ENCODE measurements at places on chromosomes 3 and 15. TPM values are rescaled to one million over a fixed set of nuclear protein-coding genes. Genes with fewer than 3 reads are reported as not detected.

The EXD1 gene
- not detected for total RNA-seq

The CRYBG3 gene
- 2.2 TPM for total RNA-seq

The CACNA1D gene
- total RNA-seq: not detected

The IL5RA gene
- 0.99 TPM for total RNA-seq

The MORC1 gene
- not detected for total RNA-seq

The ZCWPW2 gene
- total RNA-seq: 0.27 TPM

The ERICH6 gene
- not detected for total RNA-seq

The MUSTN1 gene
- total RNA-seq: 11.3 TPM

The PLCD1 gene
- total RNA-seq: 67.0 TPM

The ATP2B2 gene
- not detected for total RNA-seq

The VIPR1 gene
- total RNA-seq: 66.8 TPM

The CACNA2D2 gene
- 3.8 TPM for total RNA-seq

The TJP1 gene
- total RNA-seq: not detected

The SLC9C1 gene
- total RNA-seq: not detected

The REC114 gene
- not detected for total RNA-seq

The MCTP2 gene
- total RNA-seq: 10.8 TPM

The GOLGA6L1 gene
- not detected for total RNA-seq

The PLSCR2 gene
- total RNA-seq: not detected

The C3orf49 gene
- total RNA-seq: not detected

The LRTM1 gene
- total RNA-seq: not detected

The UBL7 gene
- total RNA-seq: 14.3 TPM

The CPLX3 gene
- total RNA-seq: 0.16 TPM

The COL6A5 gene
- not detected for total RNA-seq

The NPAP1 gene
- not detected for total RNA-seq

The ARPIN gene
- total RNA-seq: not detected

The TRH gene
- not detected for total RNA-seq

The LYZL4 gene
- not detected for total RNA-seq

The C2CD4B gene
- total RNA-seq: 0.16 TPM

The SLC28A2 gene
- not detected for total RNA-seq

The EPHA3 gene
- total RNA-seq: not detected

The PARP16 gene
- 11.3 TPM for total RNA-seq

The CELSR3 gene
- 5.0 TPM for total RNA-seq

The SLC28A1 gene
- total RNA-seq: not detected

Data from CD4-positive, alpha-beta T cell (primary cell).